ENCODE measurements at places on chromosomes 12 and 14.

DNA sequence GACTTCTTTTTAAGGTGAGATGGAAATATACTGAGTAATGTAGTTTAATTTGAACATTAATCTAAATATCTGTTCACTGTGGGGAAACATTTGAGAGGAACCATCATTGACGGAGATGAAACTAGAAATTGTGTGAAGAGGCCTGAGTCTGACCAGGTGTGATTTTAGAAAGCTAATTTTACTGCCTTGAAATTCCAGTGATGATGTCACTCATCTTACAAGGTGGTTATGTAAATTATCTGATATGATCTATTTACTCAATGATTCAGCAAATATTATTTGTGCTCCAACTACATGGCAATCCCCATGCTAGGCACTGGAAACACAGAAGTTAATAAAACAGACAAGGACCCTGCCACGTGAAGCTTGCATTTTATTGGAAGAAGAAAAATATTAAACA is 435.7 kb upstream of the DCN start:
- no peak for DNase-seq

DNA sequence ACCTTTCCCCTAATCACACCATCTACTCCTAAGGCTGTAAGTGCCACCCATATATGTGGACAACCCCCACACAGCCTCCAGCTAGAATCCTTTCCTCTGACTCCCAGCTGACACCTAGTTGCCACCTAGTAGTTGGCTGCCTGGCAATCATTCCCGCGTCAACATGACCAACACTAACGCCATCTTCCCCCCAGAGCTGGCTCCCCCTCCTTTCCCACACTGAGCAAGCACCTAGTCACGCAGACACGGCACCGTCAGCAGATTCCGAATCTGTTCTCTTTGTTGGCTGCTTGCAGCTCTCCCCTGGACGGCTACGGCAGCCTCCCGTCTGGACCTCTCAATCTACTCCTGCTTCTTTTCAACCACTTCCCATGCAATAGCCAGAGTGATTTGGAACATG is 27.7 kb downstream of the UBR7 start:
- no peak for DNase-seq

GRCh38 chr12:122929812-122930211 is 33.9 kb upstream of the VPS37B start:
- DNase-seq: no peak

DNA sequence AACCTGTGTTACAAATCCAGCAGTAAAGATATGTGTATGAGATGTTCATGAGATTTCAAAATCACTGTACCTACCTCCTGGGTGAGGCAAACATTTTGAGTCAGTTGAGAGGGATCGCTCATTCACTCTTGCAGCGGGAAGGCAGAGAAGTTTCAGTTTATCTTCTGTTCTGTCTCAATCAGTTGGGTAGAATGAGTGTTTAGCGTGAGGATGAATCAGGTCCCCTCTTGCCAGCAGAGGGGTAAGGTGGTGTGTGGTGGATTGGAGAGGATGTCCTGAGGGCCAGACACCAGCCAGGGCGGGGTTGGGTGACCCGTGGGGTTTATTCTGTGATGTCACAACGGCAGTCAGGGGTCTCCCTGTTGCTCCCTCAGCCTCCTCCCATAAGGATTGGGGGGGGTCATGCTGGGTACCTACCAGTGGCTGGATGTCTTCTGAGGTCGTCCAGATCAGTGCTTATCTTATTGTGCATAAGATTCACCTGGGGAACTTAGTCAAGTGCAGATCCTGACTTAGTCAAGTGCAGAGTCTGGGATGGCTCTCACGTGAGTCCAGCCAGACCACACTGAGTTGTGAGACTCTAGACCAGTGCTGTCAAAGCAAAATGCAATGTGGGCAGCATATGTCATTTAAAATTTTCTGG is at the start of gene GSG1:
Gene GSG1 (minus strand): TSS at position 277 of the 643 bp plus-strand sequence. CDS start 155 bp downstream, at position 122.
- no peak for DNase-seq

DNA sequence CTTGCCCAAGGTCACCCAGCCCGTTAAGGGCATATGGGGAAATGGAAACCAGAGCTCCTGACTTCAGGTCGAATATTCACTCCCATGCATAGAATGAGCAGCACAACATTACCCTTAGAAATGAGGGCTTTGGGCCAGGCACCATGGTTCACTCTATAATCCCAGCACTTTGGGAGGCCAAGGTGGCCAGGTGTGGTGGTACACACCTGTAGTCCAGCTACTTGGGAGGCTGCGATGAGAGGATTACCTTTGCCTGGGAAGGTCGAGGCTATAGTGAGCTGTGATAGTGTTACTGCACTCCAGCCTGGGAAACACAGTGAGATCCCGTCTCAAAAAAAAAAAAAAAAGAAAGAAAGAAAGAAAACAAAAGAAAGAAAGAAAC is 341.0 kb upstream of the TMPO start:
- no peak for DNase-seq

All from right lobe of liver (tissue), 6 donors.